ENCODE measurements at places on chromosomes 11 and 22.

GRCh38 chr11:45896422-45896984 is 10.6 kb downstream of the FREY1 start:
- DNase-seq: no peak

DNA sequence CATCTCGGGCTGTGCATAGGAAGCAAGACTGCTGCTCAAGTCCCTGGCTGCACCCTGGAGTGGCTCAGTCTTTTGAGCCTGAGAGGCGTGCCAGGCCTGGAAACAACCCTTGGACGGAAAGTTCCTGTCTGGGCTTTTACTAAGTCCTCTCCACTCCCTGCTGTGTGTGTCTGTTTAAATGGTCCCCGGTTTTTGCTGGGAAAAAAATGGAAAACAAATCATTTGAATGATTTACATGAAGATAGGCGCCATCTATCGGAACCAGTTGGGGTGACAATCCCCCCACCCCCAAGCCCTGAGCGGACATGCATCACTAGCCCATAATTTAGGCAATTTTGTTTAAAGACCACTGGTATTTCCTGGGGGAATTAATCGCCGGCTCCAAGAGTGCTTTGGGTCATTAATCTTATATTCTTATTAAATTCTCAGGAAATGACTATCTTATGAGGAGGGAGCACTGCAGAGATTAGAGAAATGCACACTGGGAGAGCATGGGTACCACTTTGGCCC is 2.7 kb upstream of the GAB2 start:
- peak; percentile 73 for DNase-seq

DNA sequence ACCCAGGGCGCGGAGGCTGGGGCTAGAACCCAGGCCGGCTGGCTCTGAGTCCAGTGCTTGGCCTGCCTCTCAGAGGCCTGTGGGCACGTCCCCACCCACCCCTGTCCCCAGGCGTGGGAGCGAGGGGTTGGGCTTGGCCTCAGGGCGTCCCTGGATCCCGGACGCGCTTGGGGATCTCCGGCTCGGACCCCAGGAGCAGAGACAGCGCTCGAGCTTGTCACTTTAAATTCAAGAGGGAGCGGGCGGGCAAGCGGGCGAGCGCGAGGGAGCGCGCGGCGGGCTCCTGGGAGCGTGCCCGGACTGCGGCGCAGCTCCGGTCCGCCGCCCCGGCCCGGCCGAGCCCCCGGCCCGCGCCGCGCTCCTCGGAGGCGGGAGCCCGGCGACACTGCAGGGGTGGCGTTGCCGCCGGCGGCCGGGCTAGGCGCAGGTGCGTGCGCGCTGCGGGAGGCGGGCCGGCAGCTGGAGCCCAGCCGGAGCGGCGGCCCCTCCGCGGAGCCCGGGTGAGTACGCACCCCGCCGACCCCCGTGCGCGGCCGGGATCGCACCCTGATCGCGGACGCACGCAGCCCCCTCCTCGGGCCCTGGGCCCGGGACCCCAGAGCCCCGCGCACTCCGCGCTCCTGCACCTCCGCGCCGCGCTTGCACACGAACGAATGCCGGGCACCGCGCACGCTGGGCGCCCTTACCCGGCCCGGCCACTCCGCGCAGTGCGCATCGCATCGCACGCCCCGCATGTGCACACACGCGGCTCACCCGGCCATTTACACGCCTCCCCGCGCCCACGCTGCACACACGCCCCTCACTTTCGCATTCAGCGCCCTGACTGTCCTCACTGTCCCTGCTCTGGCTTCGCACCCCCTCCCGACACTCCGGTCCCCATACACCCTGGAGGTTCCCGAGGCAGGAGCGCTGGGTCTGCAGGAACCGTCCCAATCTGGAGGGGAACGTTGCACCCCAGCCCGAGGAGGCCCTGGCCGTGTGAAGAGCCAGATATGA is at the start of gene SYT12:
Gene SYT12 (plus strand): TSS at position 174 of the 996 bp plus-strand sequence. CDS start 7,011 bp downstream, outside the sequence.
- DNase-seq: no peak

GRCh38 chr11:110296226-110297075 is at the start of gene RDX:
Gene RDX, minus strand, starts transcription at chr11:110296614. Its CDS starts 16,922 bp downstream, at chr11:110279692.
- peak; percentile 89 for DNase-seq

GRCh38 chr11:118046964-118047700 is 29.7 kb upstream of the TMPRSS4 start:
- no peak for DNase-seq

DNA sequence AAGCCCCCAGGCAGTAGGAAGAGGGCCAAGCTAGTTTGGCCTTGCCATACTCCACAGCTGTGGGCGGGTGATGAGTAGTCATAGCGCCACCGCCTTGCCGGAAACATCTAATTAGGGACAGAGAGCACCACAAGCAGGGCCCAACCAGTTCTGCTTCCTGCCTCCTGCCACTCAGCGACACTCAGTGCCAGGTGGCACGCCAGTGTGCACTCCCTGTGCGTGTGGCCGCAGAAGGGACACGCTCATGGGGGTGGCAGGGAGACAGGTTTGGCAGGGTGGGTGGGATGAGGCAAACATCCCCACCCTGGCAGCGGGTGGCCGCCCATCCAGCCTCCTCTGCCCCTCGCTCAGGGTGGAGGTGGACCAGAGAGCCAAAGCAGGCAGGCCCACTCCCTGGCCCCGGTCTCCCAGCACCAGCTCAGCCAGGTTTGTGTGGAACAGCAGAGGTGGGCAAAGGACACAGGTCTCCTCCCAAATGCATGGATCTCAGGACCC is 4.9 kb downstream of the OVOL1 start:
- DNase-seq: no peak

GRCh38 chr22:35344956-35345690 is 35.8 kb upstream of the HMOX1 start:
- DNase-seq: no peak

- no peak for DNase-seq
Measured at GRCh38 chr11:130407978-130408377, 20.4 kb downstream of the ADAMTS8 start.

GRCh38 chr11:128884703-128885338 is 6.3 kb upstream of the KCNJ5 start:
- DNase-seq: peak; percentile 71

GRCh38 chr11:1352696-1353382 is 36.9 kb upstream of the BRSK2 start:
- no peak for DNase-seq

GRCh38 chr11:67126986-67127385 is 7.9 kb downstream of the KDM2A start:
- no peak for DNase-seq

DNA sequence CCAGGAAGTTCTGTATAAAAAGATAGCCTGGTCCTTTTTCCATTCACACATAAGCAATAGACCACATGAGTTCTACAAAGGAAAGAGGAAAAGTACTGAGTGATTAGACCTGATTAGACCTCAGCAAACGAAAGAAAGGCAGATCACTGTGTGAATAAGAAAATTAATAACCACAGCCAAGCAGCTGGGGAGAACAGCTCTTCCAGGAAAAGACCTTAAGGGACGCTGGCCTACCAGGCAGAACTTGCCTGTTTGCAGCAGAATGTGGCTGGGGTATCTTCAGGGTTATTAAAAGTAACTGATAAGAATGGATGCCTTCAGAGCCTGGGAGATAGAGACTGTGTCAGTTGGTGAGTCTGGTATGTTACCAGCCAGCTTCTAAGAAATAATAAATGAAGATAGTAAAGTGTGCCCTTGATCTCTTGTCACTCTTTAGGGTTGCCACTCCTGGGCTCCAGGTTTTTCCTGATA is 172.9 kb downstream of the DBX1 start:
- no peak for DNase-seq

- peak; percentile 38 for DNase-seq
Measured at GRCh38 chr11:58923300-58923788, 15.9 kb upstream of the GLYATL1 start.

DNA sequence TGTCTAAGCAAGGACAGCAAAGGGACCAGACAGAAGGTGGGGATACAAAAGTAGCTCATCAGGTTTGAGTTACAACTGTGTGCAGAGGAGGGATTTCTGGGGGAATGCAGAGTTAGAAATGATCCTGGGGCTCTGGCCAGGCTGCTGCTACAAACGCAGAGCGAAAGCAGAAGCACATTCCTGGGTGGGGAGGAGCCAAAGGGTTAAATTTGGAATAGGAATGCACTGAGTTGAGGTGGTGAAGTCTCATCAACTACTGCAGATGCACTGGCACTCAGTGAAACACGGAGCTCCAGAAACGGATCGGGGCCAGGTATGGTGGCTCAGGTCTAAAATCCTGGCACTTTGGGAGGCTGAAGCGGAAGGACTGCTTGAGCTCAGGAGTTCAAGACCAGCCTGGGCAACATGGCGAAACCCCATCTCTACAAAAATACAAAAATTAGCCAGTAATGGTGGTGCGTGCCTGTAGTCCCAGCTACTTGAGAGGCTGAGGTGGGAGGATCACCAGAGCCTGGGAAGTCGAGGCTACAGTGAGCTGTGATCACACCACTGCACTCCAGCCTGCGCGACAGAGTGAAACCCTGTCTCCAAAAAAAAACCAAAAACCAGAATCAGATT is 3.2 kb downstream of the CHKA start:
- DNase-seq: no peak

GRCh38 chr11:34860518-34860917 is 55.7 kb downstream of the APIP start:
- DNase-seq: no peak

DNA sequence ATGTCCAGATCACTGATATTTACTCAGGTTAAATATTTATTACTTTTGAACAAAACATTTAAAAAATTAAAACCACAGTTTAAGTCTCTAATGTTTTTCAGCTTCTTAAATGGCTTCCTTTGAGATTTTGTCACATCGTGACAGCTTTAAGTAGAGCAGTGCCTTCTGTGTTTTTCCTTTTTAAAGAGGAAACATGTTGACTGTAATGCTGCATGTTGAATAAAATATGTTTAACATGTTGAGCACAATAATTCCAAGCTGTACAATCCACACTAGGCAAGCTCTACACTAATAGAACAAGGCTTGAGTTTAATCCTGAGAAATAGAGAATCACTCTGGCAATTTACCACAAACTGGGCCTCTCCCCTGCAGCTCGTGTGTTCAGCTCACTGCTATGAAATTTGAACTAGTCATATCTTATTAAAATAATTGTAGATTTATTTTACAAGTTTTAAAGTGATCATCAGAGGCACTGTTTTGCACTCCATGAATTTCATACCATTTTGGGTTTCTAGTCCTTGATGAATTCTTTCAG is 368.3 kb downstream of the SOX6 start:
- no peak for DNase-seq

DNA sequence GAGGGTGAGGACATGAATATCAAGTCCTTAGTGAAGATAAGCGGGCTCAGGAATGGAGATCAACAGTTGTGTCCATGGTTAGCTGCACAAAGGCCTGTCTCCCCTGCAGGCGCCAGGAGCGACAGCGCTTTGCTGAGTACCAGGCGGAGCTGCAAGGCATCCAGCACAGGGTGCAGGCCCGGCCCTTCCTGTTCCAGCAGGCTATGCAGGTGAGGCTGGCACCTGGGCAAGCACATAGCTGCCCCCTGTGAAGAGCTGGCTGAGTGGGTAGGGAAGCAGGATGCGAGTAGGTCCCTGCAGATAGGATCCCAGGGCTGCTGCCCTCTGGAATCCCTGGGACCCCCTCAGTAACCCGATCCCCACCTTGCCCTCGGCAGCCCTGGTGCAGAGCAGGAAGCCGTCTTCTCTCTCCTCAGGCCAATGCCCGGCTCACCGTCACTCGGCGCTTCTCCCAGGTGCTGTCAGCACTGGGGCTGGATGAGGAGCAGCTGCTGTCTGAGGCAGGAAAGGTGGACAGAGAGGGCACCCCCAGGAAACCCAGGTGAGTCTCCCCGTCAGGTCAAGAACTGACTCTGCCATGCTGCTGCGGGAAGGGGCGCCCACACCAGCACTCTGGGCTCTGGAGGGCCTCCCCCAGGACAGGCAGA is 2.6 kb upstream of the SART1 start:
- DNase-seq: no peak

DNA sequence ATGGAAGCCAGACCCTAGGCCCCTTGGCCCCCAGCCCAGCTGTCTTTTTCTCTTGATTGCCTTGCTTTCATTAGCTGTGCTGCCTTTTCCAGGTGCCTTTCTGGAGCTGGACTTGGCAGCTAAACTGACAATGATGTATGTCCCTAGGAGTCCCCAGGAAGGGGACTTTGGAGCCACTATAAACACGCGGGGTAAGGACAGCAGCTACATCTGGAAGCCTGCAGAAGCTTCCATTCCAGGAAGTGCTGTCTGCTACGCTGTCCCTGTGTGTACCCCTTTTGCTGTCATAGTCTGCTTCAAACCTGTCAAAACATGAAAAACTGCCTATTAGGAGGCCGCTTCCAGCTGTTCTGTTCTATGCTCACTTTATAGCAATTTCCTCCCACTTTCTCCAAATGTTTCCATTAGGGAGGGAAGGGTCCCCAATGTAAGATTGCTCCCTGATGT is 153.3 kb upstream of the RAG2 start:
- no peak for DNase-seq

GRCh38 chr11:1049071-1049405 is 12.5 kb upstream of the MUC6 start:
- DNase-seq: no peak

- DNase-seq: no peak
Measured at GRCh38 chr22:26828311-26828710, 170.9 kb downstream of the MIAT start.

GRCh38 chr11:94031625-94032024 is 10.5 kb downstream of the HEPHL1 start:
- no peak for DNase-seq

DNA sequence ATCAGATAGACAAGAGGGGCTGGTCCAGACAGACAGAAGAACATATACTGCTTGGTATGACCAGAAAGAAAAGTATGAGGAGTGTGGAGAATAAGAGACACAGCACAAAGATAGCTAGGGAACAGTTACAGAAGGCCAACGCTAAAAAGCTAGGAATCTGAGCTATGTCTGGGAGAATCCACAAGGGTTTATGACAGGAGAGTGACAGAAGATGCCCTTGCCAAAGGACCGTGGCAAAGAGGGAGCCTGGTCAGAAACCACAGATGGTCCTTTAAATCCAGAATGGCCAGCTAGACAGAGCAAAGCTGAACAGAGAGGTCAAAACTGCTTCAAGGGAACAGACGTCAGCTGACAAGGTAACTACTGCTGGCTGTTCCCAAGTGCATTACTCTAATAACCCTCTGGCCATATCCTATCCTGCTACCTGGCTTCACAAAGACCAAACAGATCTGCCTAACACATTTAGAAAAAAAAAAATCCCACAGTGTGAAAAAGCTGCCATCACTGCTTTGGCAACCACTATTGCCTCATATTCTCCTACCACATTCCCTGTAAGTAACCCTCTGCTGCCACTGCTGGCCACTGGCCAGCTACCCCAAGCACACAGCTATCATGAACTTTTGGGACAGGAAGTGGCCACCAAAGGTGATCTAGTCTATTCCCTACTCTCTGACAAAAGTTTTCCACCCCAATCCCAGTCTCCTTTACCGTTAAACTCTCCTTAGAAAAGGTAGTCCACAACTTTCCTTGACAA is 7.3 kb downstream of the SERGEF start:
- no peak for DNase-seq

DNA sequence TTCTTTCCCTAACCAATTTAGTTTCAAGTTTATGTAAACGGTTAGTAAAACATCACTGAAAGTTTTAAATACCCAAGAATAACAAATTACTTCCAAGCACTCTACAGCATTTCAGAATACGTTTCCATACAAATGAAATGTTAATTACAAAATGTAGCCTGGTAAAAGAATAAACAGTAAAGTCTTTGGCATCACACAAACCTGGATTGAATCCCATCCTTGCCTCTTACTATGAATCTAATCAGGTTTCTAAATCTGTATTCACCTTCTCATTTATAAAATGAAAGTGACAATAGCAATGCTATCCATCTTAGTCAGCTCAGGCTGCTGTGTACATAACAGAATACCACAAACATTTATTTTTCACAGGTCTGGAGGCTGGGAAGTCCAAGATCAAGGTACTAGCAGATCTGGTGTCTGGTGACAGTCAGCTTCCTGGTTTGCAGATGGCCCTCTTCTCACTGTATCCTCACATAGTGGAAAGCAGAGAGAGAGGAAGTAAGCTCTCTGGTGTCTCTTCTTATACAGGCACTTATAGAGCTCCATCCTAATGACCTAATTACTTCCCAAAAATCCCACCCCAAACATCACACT is 19.2 kb downstream of the FAM168A start:
- DNase-seq: no peak
